Stimulated activated CD8-positive, alpha-beta memory T cell treated with anti-CD3 and anti-CD28 coated beads, Interleukin-15, amount 100 ng/mL, for 48 hours (primary cell): ENCODE measurements at places on chromosomes 7 and 10.

DNA sequence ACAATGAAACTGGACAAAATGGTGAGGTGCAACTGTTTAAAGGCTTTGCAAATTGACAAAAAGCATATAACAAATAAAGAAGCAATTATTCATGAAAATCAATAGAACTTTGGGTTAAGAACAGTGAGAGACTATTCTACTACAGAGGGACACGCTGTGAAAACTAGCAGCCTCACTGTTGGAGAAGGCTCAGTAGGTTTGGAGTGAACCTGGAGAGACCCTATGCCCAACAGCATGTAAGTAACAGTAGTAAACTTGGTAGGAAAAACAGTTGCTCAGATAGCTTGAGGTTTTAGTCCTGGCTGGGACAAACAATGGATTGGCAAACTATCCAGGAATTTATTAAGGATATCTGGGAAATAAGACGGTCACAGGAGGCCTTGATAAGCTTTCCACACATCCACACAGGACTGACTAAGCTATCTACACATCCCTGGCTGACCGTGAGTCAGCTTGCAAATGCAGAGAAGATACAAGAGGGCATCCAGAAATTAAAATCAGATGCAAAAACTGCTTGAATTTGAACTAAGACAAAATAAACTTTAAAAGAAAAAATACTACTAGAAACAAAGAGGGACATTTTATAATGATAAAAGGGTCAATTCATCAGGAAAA, 15.9 kb downstream of the FAM149B1 start:
- DNase-seq = no peak

GRCh38 chr10:46229144-46229563, 57.6 kb upstream of the ANTXRL start:
- DNase-seq = no peak

DNA sequence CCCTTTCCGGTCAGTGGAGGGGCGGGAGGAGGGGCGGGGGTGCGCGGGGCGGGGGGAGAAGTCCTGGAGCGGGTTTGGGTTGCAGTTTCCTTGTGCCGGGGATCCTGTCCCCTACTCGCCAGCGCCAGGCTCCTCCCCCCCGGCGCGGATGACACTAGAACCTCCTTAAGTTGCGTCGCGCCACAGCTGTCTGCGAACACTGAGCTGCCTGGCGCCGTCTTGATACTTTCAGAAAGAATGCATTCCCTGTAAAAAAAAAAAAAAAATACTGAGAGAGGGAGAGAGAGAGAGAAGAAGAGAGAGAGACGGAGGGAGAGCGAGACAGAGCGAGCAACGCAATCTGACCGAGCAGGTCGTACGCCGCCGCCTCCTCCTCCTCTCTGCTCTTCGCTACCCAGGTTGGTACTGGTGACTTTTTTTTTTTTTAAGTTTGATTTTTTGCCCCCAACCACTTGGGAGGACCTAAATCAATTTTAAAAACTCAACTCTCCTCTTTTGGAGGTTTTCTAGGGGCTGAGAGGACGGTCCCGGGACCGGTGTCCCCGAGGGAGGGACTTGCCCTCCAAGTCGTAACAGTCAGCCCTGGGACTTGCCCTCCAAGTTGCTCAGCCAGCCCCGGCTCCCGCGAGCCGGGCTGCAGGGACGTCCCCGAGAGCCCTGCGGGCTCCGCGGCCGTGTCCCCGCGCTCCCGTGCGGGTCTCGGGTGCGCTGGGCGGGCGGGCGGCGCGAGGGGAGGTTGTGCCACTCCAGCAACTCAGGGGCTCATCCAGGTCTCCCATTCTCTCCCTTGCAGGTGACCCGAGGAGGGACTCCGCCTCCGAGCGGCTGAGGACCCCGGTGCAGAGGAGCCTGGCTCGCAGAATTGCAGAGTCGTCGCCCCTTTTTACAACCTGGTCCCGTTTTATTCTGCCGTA, at the start of gene GATA3:
Gene GATA3, plus strand, starts transcription at position 195 of the 914 bp plus-strand sequence. CDS start 968 bp downstream, outside the sequence.
- peak; percentile 82 for DNase-seq

- DNase-seq = peak; percentile 14
Measured at GRCh38 chr7:47474937-47475879, 106.7 kb downstream of the TNS3 start.

- DNase-seq = no peak
Measured at GRCh38 chr10:94062611-94063010, 68.9 kb downstream of the PLCE1 start.

- no peak for DNase-seq
Measured at GRCh38 chr7:39240864-39241263, 263.2 kb downstream of the POU6F2 start.

- no peak for DNase-seq
Measured at GRCh38 chr10:17199351-17199804, 2.1 kb downstream of the TRDMT1 start.
